ENCODE measurements at places on chromosomes 1 and 21.

DNA sequence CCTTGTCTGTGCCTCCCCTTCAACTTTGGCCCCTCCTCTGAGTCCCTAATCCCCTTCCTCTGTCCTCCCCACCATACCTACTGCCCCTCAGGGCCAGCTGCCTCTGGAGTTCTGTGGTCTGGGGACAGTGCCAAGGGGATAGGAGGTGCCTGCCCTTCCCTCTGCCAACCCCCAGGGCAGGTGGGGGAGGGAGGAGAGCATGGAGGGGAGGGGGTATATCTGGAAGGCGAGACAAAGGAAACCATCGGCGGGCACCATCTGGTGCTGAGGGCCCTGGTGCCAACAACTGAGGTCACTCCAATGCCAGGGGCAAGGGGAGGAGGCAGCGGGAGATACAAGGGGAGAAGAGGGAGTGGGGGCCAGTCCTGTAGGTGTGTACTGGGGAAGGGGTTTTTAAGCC, 9.6 kb downstream of the RAB25 start:
- DNase-seq: no peak

- DNase-seq: no peak
These were observed 8.2 kb downstream of the KRTAP27-1 start for GRCh38 chr21:30329203-30329875.

DNA sequence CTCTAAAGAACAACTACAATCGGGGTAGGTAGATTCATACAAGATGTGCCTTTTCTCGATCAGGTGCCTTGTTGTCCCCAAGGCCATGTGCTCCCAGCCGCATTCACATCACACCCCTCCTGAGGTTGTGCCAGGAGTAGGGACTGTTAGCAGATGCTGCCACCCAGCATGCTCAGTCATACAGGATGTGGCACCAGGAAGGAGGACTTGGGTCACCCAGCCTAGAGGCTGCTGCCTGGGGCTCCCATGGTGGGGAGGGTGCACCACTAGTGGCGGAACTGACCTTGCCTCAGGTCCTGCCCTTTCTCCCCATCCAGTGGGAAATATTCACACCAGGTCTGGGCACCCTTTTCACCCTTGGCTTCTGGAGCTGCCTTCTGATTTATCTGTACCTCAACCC, 8.3 kb downstream of the TEX35 start:
- no peak for DNase-seq

- DNase-seq: no peak
These were observed 20.1 kb downstream of the RAP1A start for GRCh38 chr1:111639602-111640198.

DNA sequence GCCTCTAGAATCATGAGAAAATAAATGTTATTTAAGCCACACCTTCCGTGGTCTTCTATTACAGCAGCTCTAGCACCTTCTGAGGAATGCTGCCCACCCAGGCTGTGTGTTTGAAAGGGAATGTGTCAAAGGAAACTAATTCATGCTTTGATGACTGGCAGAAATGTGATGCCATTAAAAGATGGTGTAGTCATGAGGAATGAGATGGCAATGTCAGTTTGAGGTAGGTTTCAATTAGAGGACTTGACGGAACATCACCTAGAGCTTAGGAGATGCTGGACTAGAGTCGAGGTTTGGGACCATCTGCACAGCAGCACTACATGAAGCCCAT, 10.6 kb downstream of the PDZK1 start:
- DNase-seq: no peak
